ENCODE measurements at places on chromosomes 5 and 9.
A peak's percentile ranks its signal among the peaks of the same experiment; 100 is the strongest.

DNA sequence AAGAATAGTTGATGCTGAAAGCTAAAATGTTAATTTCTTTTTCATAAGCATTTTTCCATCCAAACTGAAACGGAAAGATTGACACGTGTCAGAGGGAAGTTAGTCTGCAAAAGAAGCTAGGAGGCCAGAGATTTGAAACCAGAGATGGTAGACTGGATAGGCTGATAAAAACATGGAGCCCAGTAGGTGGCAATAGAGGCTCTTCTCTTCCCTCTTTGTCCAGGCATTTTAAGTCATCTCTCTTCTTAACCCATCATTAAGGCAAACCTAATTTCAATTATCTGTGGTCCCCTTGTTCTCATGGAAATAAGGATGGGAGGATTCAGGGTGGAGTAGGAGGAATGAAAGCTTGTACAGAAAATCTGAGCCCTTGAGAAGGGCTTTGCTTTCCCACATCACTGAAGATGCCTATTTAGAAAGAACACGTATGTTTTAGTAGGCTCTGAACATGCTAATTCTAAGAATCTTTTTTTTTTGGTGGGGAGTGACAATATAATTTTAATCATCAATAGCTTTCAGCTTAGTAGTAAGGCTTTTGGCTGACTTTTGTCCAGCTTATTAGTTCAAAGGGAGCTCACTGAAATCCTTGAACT, 66.6 kb downstream of the ZNF474 start:
- DNase-seq = peak; percentile 51

DNA sequence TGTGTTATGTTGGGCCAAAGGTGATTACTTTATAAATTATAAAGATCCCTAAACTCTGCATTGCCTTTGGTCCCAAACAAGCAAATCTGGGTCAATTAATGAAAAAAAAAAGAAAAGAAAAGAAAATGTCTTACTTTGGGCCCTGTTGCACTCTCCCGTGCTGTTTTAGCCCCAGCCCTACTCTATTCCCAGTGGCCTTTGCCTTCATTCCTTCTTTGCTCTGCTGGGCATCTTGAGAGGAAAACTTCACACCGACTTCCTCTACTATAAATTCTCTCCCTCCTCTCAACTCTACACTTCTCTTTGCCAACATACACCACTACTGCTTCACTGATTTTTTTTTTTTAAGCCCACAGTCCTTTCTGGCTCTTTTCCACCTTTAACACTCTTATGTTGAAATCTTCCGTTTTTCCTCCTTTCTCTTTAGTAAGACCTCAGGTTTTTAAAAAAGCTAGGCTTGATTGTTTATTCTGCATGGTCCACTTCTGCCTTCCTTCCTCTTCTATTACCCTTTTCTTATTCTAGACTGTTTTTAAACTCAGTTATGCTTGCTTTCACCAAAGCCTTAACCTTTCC, 4.5 kb upstream of the MSMP start:
- DNase-seq = no peak

GRCh38 chr5:157930710-157931109, 71.8 kb upstream of the CLINT1 start:
- no peak for DNase-seq

- no peak for DNase-seq
Observed at GRCh38 chr5:3656803-3657202, 61.2 kb downstream of the IRX1 start.

DNA sequence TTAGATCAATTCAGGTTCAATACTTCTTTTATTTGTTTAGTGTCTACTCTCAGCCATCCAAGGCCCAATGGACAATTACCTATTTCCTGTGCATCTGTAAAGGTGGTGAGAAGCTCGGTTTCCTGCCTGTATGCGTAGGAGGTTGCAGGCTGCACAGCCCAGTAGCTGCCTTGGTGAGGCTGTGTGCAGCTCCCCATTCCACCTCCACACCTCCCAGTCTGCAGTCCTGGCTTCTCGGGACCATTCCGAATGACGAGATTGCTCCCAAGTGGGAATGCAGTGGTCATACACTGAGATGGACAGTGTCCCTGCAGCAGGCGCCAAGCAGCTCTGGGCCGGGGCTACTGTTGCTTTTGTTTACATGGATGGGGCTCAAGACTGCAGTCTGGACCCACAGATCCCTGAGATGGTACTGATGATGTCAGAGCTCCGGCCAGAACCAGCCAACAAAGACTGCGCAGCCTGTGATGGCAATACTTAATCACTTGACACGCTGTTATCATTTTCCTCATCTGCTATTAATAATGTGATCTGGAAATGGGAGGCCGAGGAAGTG, 206.1 kb upstream of the IRX1 start:
- DNase-seq = no peak

DNA sequence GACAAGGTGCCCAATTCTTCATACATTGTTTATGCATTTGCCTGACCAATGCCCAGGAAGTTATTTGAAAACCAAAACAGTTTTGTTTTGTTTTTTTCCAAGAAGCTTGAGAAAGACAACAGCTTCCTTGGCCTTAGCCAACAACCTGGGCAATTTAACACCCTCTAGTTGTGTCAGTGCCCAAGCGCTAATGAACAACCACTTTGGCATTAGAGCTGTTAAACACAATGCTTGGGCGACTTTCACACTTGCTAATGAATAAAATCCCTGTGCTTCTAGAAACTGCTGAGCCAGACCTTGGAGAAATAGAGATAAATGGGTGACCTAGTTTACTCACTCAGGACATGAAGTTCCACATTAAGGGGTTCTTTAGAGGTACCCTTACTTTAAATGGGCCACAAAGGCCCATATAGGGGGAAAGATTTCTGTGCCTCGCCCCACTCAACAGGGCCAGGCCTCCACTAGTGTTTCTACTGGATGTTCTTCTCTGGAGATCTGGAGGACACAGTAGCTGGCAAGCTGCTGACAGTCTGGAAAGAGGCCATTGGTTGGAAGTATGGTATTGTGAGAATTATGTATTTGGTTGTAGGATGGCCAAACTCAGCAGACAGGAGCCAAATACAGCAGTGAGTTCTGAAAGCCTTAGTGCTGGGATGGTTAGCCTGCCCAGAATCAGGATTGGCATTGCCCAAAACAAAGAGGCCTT, 179.8 kb downstream of the DOCK8 start:
- no peak for DNase-seq
